Activated B cell treated with CpG ODN at 0.5 μM for 24 hours (primary cell): ENCODE measurements at places on chromosomes 11 and 22. TPM values are rescaled to one million over a fixed set of nuclear protein-coding genes. Genes with fewer than 3 reads are reported as not detected.

RHOG gene
- 163 and 176 TPM in 2 replicates for total RNA-seq

DNA sequence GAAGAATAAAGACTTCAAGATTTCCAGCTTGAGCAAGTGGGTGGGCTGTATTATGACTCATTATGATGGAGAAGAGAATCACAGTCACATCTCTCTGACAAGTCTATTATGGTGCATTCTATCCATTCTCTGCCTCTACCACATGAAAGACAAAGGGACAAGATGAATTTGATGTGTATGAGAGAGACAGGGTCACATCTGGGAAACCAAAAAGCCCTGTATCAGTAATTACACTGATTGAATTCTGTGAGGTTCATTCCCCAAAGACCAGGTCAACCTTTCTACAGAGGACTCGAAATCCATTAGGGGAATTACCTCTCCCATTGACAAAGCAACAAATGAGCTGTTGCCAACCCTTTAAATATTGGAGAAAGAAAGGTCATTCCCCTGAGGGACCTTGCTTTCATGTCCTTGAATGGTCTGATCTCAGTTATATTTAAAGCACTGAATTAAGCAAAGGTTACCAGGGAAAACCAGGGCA is 109.6 kb downstream of the USP35 start:
- DNase-seq, result no peak

DNA sequence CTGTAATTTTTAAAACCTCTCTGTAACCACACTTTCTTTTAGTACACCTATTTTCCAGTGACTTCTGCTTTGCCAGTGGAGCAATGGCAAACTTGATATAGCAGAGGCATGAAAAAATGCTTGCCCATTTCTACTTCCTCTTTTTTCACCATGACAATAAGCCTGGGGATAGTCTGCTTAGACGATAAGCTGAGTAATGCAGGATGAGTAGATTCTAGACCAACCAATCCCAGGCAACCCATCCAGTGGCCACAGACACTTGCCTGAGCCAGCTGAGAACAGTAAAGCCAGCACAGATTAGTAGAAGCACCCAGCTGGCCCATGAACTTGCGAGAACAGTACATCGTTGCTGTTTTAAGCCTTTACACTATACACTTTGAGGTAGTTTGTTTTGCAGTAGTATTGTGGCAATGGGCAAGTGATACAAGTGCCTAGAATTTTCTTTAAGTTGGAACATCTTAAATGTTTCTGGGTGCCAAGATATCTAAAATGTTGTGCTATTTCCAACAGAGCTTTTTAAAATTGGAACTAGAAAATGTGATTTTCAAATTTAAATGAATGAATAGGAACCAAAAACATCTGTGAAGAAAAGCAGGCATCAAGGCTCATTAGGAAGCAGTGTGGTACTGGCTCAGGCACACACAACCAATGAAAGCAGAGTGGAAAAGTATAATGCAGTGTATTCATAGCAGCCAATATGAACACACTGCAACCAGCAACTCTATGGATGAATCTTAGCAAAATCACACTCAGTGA is 37.7 kb downstream of the DDI1 start:
- DNase-seq, result no peak

DNA sequence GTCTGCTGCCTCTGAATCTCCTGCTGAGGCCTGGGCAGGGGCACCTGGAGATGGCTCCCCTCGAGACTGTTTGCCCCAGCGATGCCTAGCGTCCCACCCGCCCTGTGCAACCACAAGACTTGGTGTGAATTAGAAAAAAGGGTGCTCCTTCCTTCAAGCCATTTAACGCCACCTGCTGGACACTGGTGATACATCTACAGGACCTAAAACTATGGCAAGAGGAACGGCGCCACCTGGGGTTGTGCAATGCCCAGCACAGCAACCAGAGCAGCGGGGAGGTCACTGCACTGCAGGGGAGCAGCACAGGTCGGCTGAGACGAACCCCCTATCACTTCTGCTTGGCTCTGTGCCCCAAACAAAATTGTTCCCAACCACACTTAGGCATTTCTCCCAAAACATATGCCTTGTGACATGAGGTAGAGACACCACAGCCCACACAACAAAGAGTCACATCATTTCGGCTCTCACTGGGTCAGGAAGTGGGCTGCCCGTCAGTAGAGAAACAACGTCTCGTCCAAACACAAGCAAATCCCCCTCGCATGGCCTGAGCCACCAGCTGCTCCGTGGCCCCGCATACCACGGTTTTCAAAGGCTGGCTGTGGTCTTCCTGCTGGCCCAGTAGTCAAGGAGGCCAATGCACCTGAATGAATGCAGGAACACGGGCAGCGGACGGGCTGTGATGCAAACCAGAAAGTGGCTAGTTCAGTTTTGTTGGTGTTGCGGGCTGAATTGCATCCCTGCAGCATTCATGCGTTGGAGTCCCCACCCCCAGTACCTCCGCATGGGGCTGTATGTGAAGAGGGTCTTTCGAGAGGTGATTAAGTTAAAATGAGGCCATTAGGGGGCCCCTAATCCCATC is 171.9 kb downstream of the SHANK2 start:
- DNase-seq, result no peak

CALCA gene
- not detected in 2 replicates for total RNA-seq

- no peak for DNase-seq
Measured at GRCh38 chr22:45760682-45761081, 89.0 kb downstream of the ATXN10 start.

- DNase-seq, result peak; percentile 23
Measured at GRCh38 chr11:69382131-69383128, 88.5 kb downstream of the MYEOV start.

GRCh38 chr11:6196396-6196795 is 2.6 kb upstream of the OR52W1 start:
- no peak for DNase-seq

MIAT gene
- total RNA-seq, result 6.6 and 7.3 TPM in 2 replicates

DNA sequence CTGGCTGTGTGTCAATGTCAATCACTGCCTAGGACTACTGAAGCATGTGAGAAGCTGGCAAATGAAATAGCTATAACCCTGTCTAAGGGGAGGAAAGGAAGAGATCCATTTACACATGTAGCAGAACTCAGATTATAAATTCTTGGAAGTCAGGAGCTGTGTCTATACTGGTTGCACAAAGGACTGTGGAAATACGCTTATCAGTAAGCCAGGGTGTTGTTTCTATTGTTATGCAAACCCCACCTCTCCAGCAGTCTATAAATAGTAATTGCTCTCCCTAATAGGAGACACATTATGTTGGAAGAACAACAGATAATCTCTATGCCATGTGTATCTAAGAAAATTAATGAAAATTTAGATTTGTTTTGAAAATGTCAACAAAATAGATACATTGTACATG is 693.4 kb upstream of the CCDC90B start:
- no peak for DNase-seq
